Upper lobe of left lung (tissue), 6 donors: ENCODE measurements at places on chromosomes 16 and 17.
A peak's percentile ranks its signal among the peaks of the same experiment; 100 is the strongest.

DNA sequence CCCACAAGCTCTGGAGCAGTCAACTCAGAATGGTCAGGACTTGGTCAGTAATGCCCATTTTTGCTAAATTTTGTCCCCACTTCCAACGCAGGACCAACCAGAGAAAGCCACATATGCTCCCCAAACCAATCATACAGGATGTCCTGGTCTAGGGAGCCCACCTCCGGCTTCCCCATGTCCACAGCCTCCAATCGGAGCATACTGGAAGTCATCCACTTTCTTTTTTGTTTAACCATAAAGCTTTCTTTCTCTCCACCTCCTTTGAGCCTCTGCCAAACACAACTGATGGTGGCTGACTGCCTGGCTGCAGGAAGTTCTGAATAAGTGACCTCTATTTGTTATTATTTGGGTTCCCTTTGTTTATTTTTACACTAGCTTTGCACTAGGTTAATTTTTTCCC is 549.1 kb downstream of the WWOX start:
- H3K27ac ChIP-seq, result no peak overlapping the region
- no peak overlapping the region for H3K4me3 ChIP-seq
- no peaks in the 10 kb centered on the region for H3K36me3 ChIP-seq
- H3K4me1 ChIP-seq, result no peaks in the 10 kb centered on the region
- no peak for DNase-seq
- H3K27me3 ChIP-seq, result no peaks in the 10 kb centered on the region

DNA sequence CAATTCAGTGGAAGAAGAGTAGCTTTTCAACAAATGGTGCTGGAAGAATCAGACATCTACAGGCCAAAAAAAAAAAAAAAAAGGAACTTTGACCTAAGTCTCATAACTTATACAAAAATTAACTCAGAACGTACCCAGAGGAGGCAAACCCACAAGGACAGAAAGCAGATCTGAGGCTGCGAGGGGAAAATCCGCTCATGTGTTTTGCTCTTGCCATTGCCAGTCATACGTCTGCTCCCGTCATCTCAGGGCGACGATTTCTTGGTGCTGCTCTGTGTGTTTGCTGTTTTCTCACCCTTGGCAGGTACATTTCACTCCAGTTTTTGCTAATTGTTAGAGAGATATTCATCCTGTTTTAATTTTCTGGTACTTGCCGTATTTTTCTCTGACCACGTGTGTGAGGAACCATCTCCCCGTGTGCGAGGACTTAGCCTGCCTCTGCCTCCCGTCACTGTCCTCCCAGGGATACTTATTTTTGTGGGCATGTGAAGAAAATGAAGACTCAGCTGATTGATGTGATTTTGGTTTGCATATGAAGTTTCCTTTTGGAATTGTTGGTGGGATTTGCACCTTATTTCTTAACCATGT is 33.4 kb upstream of the ACSF3 start:
- H3K36me3 ChIP-seq, result no peaks in the 10 kb centered on the region
- no peak overlapping the region for H3K27ac ChIP-seq
- DNase-seq, result no peak
- H3K4me3 ChIP-seq, result no peak overlapping the region
- no peaks in the 10 kb centered on the region for H3K4me1 ChIP-seq

GRCh38 chr17:35726127-35726952 is 5.1 kb upstream of the RASL10B start:
- no peaks in the 10 kb centered on the region for H3K27me3 ChIP-seq
- H3K4me3 ChIP-seq, result no peak overlapping the region
- H3K27ac ChIP-seq, result no peak overlapping the region
- DNase-seq, result no peak
- H3K36me3 ChIP-seq, result peaks cover 32% of the 10 kb centered on the region

DNA sequence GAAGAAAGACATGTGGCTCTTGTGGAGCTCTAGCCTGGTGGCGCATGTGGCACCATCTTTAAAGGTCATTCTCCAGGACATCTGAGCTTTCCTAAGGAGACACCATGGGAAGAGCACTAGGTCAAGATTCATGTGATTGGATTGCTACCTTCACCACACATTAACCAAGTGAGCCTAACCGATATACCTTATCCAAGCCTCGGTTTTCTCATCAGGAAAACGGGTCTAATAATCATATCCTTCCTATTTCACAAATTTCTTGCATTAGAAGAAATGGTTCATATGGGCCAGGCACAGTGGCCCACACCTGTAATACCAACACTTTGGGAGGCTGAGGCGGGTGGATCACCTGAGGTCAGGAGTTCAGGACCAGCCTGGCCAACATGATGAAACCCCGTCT is 58.3 kb downstream of the TMEM186 start:
- H3K36me3 ChIP-seq, result no peaks in the 10 kb centered on the region
- H3K27ac ChIP-seq, result no peak overlapping the region
- no peak overlapping the region for H3K4me3 ChIP-seq

- H3K27me3 ChIP-seq, result no peaks in the 10 kb centered on the region
- H3K4me3 ChIP-seq, result no peak overlapping the region
- DNase-seq, result no peak
- H3K36me3 ChIP-seq, result no peaks in the 10 kb centered on the region
- H3K27ac ChIP-seq, result no peak overlapping the region
These were observed 22.3 kb upstream of the XYLT1 start for GRCh38 chr16:17493012-17493411.

DNA sequence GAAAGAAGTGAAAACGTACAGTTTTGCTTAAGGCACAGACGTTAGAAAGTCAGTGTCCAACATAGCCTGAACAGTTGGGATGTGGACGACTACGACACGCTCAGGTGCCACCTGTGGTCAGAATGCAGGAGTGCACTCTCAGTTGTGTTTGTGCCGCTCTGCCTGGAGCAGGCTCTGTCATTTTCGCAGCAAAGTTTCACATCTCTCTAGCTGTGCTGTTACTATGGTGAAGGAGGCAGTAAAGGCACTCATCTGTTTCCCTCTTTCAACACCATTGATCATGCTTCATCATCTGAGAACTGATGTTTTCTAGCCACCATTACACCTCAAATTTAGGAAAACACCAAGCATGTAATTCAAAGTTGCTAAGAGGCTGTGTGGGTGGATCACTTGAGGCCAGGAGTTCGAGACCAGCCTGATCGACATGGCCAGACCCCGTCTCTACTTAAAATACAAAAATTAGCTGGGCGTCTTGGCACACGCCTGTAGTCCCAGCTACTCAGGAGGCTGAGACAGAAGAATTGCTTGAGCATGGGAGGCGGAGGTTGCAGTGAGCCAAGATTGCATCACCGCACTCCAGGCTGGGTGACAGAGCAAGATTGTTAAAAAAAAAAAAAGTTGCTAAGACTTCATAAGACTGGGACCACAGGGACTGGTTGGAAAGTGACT is 44.9 kb upstream of the DNAJA2 start:
- no peaks in the 10 kb centered on the region for H3K4me1 ChIP-seq
- no peak overlapping the region for H3K27ac ChIP-seq
- DNase-seq, result peak; percentile 44
- no peaks in the 10 kb centered on the region for H3K27me3 ChIP-seq
